Stimulated activated naive CD4-positive, alpha-beta T cell treated with Interleukin-2 at 50 U/mL for 16 hours (primary cell): ENCODE measurements at places on chromosomes 2 and 18.

GRCh38 chr2:69057660-69058059 lies 44.7 kb downstream of the ANTXR1 start:
- DNase-seq, result no peak

- DNase-seq, result no peak
Measured at GRCh38 chr2:215137741-215138340, 585 bp downstream of the ABCA12 start.

- DNase-seq, result no peak
Measured at GRCh38 chr2:27264253-27264752, 1.5 kb upstream of the SLC30A3 start.

GRCh38 chr2:5464657-5465056 lies 227.5 kb upstream of the SOX11 start:
- no peak for DNase-seq

- DNase-seq, result no peak
Measured at GRCh38 chr2:136246086-136246669, 128.2 kb upstream of the CXCR4 start.

DNA sequence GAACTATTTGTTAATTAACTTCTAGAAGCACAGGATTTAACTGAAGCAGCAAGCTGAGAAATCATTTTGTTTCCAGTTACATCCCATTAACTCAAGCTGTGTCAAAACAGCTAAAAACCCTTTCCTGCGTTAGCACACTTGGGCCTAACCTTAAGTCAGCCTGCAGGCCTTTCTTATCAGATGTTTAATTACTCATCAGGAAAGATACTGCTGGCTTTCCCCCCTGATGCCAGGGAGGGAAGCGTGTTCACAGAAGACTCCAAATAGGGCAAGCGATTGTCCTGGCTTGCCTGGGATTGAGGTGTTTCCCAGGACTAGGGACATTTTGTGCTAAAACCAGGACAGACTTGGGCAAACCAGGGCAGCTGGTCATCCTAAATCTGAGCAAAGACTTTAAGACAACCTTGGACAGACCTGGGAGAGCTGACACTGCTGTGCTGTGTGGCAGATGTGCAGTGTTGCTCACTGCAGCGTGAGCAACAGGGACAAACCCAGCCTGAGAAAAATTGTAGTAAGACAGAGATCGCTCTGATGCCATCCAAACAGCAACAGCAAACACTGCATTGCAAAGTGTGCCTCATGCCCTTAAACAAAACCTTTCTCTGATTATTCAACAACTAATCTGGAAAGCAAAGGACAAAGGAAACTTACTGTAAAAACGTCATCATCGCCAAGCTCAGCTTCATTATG lies 100.9 kb downstream of the SPRED2 start:
- DNase-seq, result no peak

- no peak for DNase-seq
Measured at GRCh38 chr18:31386741-31387140, 10.2 kb downstream of the DSG4 start.

- DNase-seq, result no peak
Measured at GRCh38 chr18:892316-892715, 12.4 kb upstream of the ADCYAP1 start.

GRCh38 chr2:56191617-56192016 lies 7.8 kb downstream of the CCDC85A start:
- DNase-seq, result no peak
